ENCODE measurements at places on chromosomes 7 and 10. TPM values are rescaled to one million over a fixed set of nuclear protein-coding genes. Genes with fewer than 3 reads are reported as not detected.

Gene XPNPEP1
- total RNA-seq: 96.7 TPM

Gene RBAK
- 8.4 TPM for total RNA-seq

Gene OR2A5
- total RNA-seq: not detected

Gene ABCB4
- total RNA-seq: 0.78 TPM

Gene ANKRD16
- 13.9 TPM for total RNA-seq

Gene PAPSS2
- 63.9 TPM for total RNA-seq

Gene CDNF
- total RNA-seq: 5.8 TPM

Gene INTS1
- total RNA-seq: 67.0 TPM

Gene DNAJC9
- total RNA-seq: 26.1 TPM

Gene PTPN20
- 0.39 TPM for total RNA-seq

Gene MMP21
- not detected for total RNA-seq

Gene CNPY1
- total RNA-seq: not detected

Gene CYP3A7
- total RNA-seq: not detected

Gene SYT15
- not detected for total RNA-seq

Gene PRSS37
- total RNA-seq: not detected
